ENCODE measurements at places on chromosomes 2 and 18. TPM values are rescaled to one million over a fixed set of nuclear protein-coding genes. Genes with fewer than 3 reads are reported as not detected.

Gene TFPI
- not detected for total RNA-seq

Gene ZNF804A
- 27.7 TPM for total RNA-seq

Gene KIF5C
- total RNA-seq, result 8.3 TPM

Gene C2orf78
- total RNA-seq, result not detected

Gene CRACDL
- 2.5 TPM for total RNA-seq

Gene CRYGC
- not detected for total RNA-seq

Gene DAW1
- not detected for total RNA-seq

Gene TMEM17
- 0.86 TPM for total RNA-seq

Gene SPOPL
- total RNA-seq, result 30.3 TPM

Gene IRS1
- 3.9 TPM for total RNA-seq

Gene ABCG5
- total RNA-seq, result not detected

Gene DQX1
- 1.4 TPM for total RNA-seq

Gene MAIP1
- 26.9 TPM for total RNA-seq

Gene ASPRV1
- 0.71 TPM for total RNA-seq

Gene ALKAL2
- not detected for total RNA-seq

Gene ANKRD62
- total RNA-seq, result not detected

Gene ZBTB7C
- total RNA-seq, result not detected

Gene ZNF2
- total RNA-seq, result 7.1 TPM

Gene VIL1
- total RNA-seq, result not detected

Gene BCL2
- total RNA-seq, result 263 TPM

- no peak for DNase-seq
Observed at GRCh38 chr2:30691091-30691947, 115.9 kb downstream of the CAPN13 start.

- no peak for DNase-seq
Observed at GRCh38 chr18:32891797-32892196, 119.0 kb upstream of the KLHL14 start.

- DNase-seq, result no peak
Observed at GRCh38 chr2:127218812-127219170, 1.3 kb downstream of the CYP27C1 start.

- DNase-seq, result no peak
Observed at GRCh38 chr2:121028577-121028976, 256.4 kb downstream of the TFCP2L1 start.

GRCh38 chr2:150572961-150573395 is 85.5 kb upstream of the RND3 start:
- no peak for DNase-seq

DNA sequence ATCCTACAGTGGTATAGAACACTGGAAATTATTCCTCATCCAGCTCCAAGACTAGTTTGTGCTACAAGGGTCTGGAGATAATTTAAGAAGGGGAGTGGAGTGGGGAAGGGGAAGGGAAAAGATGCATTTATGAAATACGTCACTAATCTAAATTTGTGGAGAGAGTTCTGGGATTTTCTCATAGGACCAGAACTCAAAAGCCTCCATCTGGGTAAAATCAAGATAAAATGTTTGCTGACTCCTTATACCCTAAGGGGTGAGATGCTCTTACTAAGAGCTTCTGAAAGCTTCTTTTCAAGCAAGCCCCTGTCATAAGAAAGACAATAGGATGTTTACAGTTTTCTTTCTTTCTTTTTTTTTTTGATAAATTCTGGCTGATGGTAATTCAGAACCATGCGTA is 88.5 kb upstream of the RBMS1 start:
- no peak for DNase-seq

GRCh38 chr2:139165041-139165440 is 384.9 kb upstream of the NXPH2 start:
- no peak for DNase-seq

DNA sequence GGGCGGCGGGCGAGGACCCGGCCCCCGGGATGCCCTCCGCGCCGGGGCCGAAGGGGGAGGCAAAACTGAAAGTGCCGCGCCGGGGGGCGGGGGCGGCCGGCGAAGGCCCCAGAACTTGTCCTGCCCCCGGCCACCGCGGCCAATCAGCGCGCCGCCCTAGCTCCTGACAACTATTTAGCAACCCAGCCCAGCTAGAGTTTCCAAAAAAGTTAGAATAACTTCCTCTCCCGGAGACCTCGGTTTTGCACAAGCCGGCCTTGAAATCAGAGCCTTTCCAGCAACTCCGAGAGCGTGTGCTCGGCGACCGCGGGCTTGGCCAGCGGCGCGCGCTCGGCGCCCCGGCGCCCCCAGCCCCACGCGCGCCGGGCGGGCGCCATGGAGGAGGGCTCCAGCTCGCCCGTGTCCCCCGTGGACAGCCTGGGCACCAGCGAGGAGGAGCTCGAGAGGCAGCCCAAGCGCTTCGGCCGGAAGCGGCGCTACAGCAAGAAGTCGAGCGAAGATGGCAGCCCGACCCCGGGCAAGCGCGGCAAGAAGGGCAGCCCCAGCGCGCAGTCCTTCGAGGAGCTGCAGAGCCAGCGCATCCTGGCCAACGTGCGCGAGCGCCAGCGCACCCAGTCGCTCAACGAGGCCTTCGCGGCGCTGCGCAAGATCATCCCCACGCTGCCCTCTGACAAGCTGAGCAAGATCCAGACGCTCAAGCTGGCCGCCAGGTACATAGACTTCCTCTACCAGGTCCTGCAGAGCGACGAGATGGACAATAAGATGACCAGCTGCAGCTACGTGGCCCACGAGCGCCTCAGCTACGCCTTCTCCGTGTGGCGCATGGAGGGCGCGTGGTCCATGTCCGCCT is at the start of gene TWIST2:
Gene TWIST2 (plus strand): TSS at position 245 of the 850 bp plus-strand sequence. CDS start 131 bp downstream, at position 376.
- no peak for DNase-seq

GRCh38 chr2:177265824-177266817 is 1.6 kb upstream of the NFE2L2 start:
- DNase-seq, result peak; percentile 73

- DNase-seq, result no peak
Observed at GRCh38 chr2:875687-876615, 74.7 kb upstream of the SNTG2 start.

- no peak for DNase-seq
Observed at GRCh38 chr18:51211552-51211951, 14.1 kb upstream of the MEX3C start.

- DNase-seq, result no peak
Observed at GRCh38 chr18:48693625-48694262, 154.9 kb downstream of the CTIF start.

DNA sequence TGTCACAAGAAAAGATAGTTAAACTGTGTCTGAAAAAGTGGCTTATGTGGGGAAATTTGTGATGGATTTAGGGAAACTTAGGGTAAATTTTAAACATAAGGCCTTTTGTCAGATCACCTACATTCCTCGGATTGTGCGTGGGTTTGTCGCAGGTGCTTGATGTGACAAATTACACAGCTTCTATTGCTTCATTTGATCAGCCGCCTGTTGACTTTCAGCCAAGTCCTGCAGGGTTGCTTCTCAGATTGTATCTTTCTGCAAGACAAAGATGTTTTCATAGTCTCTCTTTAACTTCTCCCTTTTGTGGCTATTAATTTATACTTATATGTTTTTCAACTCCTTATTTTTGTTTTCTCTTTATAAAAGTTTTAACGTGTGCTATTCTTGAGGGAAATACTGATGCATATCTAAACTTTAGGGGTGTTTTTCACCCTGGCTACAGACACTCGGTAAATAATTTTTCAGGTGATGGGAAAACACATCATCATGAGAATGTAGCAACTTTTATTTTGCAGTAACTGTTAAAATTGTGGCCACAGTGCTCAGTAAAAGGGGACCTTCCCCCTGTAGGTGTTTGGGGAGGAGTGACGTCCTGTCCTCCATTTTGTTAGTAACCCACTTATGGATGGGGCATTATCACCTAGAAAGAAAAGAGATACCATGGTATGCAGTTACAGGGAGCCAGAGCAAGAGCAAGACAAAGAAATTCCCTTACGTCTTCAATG is 31.4 kb downstream of the GALM start:
- no peak for DNase-seq

- DNase-seq, result no peak
Observed at GRCh38 chr2:85018049-85018447, 47.1 kb downstream of the KCMF1 start.

DNA sequence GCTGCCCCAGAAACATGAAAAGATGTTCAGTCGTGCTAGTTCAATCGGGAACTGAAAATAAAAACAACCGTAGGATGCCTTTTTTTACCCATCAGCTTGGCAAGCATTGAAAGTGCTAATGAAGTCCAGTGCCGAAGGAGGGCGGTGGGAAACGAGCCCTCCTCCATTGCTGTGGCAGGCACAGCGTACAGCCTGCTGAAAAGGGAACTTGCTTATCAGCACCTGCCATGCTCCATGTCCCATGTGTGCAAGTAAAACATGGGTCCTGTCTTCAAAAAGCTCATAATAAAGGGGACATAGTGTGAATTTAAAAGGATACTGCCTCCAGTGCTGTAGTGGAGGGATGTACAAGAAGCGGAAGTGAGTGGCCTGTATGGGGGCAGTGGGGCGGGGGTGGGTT is 82.4 kb downstream of the ARMC9 start:
- DNase-seq, result no peak

DNA sequence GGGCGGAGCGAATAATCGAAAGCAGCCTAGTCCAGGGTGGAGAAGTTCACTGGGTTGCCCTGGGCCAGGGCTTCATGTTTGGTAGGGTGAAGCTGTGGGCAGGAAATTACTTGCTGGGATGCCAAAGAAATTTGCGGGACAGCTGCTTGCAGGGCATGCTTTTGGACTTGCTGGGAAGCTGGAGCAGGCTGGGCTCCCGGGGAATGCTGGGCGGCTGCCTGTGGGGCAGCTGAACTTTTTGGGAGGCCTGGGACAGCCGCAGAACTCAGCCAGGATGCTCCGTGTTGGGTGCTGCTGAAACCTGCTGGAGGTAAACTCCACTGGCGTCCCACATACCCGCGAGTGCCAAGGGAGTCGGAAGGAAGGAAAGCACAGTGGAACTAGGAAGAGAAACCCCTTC is 31.9 kb downstream of the ASB1 start:
- DNase-seq, result no peak

DNA sequence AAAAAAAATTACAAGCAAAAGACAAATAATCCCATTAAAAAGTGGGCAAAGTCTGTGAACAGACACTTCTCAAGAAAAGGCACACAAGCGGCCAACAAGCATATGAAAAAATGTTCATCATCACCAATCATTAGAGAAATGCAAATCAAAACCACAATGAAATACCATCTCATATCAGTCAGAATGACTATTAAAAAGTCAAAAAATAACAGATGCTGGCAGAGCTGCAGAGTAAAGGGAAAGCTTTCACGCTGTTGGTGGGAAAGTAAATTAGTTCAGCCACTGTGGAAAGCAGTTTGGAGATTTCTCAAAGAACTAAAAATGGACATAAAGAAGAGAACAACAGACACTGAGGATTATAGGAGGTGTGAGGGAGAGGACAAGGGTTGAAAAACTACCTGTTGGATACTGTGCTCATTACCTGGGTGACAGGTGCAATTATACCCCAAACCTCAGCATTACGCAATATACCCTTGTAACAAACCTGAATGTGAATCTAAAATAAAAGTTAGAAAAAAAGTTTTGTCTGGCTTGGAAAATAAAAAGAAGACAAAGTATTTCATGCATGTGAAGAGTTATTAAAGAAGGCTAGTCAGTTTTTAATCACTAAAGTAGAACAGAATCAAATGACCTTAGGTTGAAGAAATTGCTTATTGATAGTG is 8.7 kb upstream of the ACSL3 start:
- no peak for DNase-seq

DNA sequence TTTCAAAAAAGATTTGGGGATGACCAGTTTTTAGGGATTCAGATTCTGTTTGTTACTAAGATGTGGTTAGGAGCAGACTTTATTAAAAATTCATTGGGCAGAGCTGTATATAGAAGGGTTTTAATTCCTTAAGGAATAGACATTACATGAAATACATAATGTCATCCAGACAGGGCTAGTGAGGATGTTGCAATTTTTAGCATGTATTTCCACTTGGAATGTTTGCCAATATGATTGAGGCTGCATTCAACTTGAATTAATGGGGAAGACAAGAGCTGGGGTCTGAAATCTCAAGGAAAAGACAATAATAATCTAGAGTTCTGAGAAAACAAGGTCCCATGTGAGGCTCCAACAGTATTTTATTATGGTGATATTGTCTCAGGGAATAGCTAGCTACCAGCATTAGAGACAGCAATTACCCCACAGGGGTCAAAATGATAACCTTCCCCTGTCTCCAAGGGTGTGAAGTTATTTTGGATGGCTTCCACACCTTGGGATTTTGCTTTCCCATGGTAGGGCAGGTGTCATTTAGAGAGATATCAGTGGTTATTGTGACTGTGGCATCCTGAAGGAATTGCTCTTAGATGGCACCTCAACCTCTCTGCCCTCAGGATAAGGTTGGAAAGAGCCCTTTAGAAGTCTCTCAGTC is 60.2 kb downstream of the VSNL1 start:
- DNase-seq, result no peak

- no peak for DNase-seq
Observed at GRCh38 chr2:105925390-105925789, 180.7 kb downstream of the NCK2 start.

GRCh38 chr18:78410094-78410786 is 569.4 kb upstream of the SALL3 start:
- no peak for DNase-seq

- DNase-seq, result no peak
Observed at GRCh38 chr2:195864316-195864715, 204.3 kb downstream of the DNAH7 start.

DNA sequence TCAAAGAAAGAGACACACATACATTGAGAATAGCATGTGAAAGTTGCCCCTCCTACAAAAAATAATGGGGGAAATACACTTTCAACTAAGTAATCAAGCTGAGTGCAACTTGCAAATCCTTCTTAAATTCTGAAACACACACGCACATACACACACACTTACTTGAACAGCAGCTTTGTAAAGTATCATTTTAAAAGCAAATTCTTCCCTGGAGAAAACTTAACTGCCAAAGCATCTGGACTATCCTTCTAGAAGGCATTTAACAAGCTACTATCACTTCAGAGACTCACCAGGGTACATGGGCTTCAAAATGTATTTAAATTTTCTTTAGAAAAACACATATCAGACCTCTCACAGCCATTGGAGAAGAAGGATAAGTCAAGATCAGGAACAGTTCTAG is 15.3 kb downstream of the GAREM1 start:
- DNase-seq, result no peak

- peak; percentile 28 for DNase-seq
Observed at GRCh38 chr2:985317-985898, 34.8 kb downstream of the SNTG2 start.

- no peak for DNase-seq
Observed at GRCh38 chr2:127897531-127898211, 11.9 kb upstream of the AMMECR1L start.

All from Karpas-422 (cell line).